ENCODE measurements at places on chromosomes 7 and 10.

- no peak for DNase-seq
These were observed 567.3 kb downstream of the AUTS2 start for GRCh38 chr7:70165477-70166170.

- no peak for DNase-seq
These were observed 530.6 kb downstream of the ANKRD7 start for GRCh38 chr7:118755067-118755625.

GRCh38 chr7:130966246-130967009 lies 232.4 kb upstream of the KLF14 start:
- DNase-seq = no peak

GRCh38 chr10:21135023-21135931 lies 238.2 kb upstream of the NEBL start:
- no peak for DNase-seq

DNA sequence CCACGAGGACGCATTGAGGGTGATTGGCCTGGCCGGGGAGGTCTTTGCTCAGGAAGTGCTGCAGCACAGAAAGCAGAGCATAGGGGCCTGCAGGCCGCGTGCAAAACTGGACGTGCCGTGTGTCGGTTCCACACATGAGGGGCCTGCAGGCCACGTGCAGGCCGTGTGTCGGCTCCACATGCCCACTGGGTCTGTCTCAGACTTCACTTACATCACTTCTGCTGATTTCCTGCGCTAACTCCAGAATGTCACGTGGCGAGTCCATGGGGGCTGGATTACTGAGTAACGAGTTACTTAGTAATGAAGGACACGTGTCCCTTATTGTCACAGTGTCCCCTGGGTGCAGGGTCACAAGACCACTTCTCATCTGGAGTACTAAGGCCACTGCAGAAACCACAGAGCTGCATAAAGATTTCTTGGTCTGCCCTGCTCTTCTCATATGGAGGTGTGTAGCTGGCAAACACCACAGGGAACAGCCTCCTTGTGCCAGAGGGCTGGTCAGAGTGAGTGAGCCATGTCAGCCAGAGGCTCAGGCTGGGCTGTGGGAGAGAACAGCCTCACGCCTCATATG lies 60.8 kb downstream of the GDI2 start:
- DNase-seq = no peak

- DNase-seq = no peak
These were observed 5.9 kb upstream of the GPAM start for GRCh38 chr10:112189465-112189864.

- DNase-seq = no peak
These were observed 1.4 kb downstream of the MAGI2 start for GRCh38 chr7:79452032-79452494.

DNA sequence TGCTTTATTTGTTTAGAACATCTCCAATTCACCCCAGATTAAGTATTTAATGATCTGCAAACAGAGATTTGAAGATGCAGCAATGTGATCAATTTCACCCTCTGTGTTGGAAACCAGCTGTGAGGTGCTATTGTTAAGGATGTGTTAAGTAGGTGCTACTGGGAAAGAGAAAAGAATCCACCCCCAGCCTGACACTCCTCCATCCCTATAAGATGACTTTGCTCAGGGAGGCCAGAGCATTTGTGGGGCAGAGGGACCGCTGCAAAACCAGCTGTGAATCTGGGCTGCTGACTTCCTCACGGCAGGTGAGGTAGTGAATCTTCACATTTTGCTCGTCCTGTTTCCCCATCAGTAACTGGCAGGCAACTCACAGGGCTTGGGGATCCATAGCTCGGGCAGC lies 297.5 kb downstream of the GFRA1 start:
- DNase-seq = no peak

DNA sequence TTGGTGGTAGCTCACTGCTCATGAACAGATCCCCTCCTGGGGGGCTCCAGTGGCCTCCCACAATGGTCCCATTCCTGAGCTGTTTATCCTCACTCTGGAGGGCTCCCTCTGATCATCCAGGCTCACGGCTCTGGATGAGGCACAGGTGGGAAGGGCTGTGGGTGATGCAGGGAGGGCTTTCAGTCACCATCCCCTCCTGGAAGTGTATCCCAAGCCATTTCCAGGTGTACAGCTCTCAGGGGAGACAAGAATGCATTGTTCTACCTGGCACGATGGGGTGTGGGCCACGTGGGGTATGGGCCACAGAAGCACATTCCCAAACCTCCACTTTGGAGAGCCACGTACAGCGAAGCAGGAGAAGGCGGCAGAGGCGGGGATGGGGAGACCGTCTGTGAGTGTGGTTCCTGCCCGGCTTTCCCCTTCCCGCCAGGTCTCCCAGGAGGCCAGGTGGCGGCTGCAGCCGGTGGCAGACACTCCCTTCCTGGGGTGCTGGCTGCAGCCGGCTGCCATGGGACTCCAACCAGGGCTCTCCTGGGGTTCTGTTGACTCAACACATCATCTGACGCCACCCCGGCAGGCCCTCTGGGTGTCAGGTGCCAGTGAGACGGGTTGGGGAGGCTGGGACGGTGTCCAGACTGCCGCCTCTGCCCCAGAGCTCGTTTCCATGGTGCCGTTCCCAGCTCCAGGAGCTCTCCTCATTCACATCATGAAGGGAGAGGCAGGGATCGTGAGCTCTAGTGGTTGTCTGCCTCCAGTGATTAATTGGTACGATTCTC lies 169.7 kb upstream of the RHEB start:
- no peak for DNase-seq

GRCh38 chr10:26860102-26860442 lies 686 bp downstream of the ABI1 start:
- peak; percentile 23 for DNase-seq

GRCh38 chr10:114172216-114172615 lies 1.8 kb downstream of the CCDC186 start:
- DNase-seq = no peak

DNA sequence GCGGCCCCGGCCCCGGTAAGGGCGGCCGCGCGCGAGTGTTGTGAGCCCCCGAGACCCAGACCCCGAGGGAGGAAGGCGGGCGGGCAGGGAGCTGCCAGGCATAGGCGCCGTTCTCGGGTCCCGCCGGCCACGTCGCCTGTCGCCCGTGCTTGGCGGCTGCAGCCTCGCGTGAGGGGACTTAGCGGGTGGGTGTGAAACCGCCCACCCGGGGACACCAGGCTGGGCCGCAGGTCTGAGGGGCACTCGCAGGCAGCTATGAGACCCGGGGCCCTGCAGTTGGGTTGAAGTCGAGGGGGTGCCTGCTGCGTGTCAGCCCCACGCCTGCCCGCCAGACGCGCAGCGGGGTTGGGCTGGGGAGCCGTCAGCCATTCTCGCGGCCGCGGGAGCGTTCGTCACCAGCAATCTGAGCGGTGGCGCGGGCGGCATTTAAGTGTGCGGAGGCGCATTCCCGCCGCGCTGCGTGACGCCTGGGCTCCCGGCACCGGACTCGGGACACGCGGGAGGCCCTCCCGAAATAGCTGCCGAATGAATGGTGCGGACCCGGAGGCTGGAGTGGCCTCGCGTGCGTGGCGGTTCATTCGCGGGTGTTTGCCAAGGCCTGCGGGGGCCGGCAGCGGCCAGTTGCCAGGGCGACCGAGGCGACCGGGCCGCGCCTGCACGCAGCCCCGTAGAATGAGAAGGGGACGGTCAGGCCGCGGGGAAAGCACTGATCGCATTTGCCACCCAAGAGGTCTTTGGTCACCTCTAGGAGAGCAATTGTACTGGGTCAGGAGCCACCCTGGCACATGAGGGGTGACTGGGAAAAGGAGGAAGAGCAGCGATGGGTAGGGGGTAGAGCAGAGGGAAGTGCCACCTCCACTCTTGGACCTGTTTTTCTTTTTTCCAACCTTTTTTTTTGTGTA lies 750 bp downstream of the ZNF398 start:
- DNase-seq = peak; percentile 47

- DNase-seq = no peak
These were observed 39.0 kb downstream of the TFPI2 start for GRCh38 chr7:93851536-93851935.

DNA sequence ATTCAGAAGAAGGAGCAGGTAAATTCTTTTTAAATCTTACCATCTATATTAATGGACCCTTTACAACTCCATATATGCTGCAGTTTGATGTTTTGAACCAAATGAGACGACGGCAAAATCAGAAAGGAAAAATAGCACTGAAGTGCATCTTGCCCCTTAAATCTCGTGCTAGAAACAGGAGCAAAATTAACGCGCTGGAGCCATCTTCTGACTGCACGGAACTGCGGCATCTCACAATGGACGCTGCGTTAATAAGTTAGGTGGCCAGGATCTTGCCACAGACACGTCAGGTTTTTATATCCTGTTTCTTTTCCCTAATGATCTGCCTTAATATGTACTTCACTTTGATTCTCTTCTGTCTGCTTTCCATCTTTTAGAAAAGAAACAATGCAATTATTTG lies 354.5 kb downstream of the TFEC start:
- no peak for DNase-seq

- DNase-seq = no peak
These were observed 206.7 kb downstream of the KIAA1217 start for GRCh38 chr10:24415455-24416125.

- no peak for DNase-seq
These were observed 113.7 kb downstream of the ALOX5 start for GRCh38 chr10:45487735-45488134.

- DNase-seq = no peak
These were observed 122.6 kb downstream of the LRRC4 start for GRCh38 chr7:127908430-127909258.

All from stimulated activated CD8-positive, alpha-beta memory T cell treated with anti-CD3 and anti-CD28 coated beads, Interleukin-2, amount 100 ng/mL, for 1 hour (primary cell).